ENCODE measurements at places on chromosomes 12 and 14.

GRCh38 chr12:20367583-20368113, 689 bp upstream of the PDE3A start:
- no peak for DNase-seq

GRCh38 chr12:5295151-5295550, 136.8 kb upstream of the NTF3 start:
- DNase-seq = no peak

- no peak for DNase-seq
Measured at GRCh38 chr14:59150990-59151389, 37.5 kb upstream of the DAAM1 start.

DNA sequence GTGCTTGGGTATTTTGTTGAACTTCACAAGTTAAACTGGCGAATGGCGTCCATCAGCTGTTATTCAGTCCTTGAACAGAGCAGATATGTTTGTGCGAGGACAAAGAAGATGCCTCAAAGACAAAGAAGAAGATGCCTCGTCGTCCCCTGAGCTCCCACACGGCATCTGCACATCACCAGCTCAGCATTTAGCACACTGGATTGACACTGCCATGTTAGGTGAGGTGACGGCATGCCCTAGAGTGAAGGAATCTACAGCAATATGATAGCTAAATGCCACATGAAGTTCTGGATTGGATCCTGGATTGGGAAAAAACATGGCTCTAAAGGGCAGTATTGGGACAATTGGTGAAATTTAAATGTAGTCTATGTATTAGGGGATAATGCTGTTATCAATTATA, 15.4 kb downstream of the SAMD4A start:
- DNase-seq = no peak

DNA sequence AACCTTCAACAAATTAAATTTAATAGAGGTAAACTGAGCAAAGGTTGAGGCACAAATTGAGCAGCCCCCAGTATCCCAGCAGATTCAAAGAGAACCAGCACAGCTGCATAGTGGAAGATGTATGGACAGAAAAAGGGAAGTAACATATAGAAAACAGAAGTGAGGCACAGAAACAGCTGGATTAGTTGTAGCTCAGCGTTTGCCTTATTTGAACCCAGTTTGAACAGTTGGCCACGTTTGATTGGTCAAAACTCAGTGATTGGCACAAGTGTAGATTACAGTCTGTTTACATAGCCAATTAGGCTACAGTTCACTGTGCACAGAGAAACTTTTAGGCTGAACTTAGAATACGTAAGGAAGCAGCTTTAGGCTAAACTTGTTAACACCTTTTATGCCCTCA, 315.5 kb downstream of the RMST start:
- DNase-seq = no peak

DNA sequence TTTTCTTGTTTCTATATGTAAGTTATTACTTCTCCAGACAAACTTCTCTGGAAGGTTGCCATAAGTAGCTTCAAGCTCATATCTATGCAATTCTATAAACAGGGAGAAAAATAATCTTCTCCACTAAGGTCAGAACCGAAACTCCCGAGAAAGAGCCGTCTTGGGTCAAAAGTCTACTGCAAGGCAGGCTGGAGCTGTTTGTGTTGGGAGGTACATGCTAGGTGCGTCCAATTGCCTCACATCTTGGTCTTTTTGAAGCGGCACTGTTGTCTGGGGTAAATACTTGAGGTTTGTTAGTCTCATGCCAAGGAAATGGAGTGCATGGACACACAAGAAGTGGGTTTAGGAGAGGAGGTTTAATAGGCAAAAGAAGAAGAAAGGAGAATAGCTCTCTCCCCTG, 674.7 kb upstream of the TMEM132C start:
- DNase-seq = no peak

- DNase-seq = no peak
Measured at GRCh38 chr12:52004042-52004648, 2.6 kb upstream of the TAMALIN start.

- no peak for DNase-seq
Measured at GRCh38 chr12:110382683-110383082, 20.8 kb downstream of the ANAPC7 start.

DNA sequence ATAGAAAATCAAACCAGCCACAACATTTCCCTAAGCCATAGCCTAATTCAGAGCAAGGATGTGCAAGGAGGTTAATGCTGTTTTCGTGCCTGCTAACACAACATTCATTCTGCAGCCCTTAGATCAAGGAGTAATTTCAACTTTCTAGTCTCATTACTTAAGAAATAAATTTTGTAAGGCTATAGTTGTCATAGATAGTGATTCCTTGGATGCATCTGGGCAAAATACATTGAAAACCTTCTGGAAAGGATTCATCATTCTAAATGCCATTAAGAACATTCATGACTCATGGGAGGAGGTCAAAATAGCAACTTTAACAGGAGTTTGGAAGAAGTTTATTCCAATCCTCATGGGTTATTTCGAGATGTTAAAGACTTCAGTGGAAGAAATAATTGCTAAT, 283.2 kb downstream of the RPAP3 start:
- peak; percentile 39 for DNase-seq

GRCh38 chr12:48680861-48681260, 1.2 kb downstream of the KANSL2 start:
- no peak for DNase-seq

- no peak for DNase-seq
Measured at GRCh38 chr12:12840580-12840899, 27.4 kb downstream of the DDX47 start.

DNA sequence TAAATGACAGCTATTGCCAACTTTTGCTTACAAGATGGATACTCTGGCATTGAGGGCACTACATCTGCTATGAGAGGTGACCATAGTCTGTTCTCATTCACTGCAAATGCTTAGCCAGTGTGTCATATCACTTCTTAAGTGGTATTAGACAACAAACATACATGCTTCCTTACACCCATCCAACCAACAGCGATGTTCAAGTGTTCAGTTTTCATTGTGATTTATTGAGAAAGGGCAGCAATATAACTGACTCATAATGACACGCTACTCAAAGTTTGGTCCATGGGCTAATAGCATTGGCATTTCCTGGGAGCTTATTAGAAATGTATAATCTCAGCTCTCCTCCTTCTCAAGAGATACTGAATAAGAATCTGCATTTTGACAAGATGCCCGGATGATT, 181.7 kb downstream of the NPAS3 start:
- DNase-seq = peak; percentile 35

DNA sequence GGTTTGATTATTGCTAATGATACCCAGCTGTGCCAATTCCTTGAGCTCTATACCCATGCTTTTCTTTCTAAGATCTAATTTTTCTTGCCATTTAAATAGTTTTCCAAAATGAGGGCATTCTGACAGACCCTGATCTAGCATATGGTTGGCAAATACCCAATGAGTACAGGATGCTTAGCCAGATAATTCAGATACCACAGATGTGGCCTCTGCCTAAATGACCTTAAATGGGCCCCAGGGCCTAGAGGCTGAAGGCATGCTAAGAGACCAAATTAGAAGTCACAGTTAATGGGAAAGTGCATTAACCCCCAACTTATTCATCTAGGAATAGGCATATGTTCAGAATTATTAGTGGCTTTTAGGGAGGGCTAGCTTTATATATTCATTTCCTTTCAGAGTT, 122.3 kb upstream of the CNOT2 start:
- no peak for DNase-seq
